Hematopoietic multipotent progenitor cell treated with erythropoietin and hydrocortisone succinate and interleukin-3 and kit ligand, for 15 days (in vitro differentiated cells): ENCODE measurements at places on chromosomes 4 and X.

- DNase-seq = no peak
These were observed 19.7 kb downstream of the CXCL3 start for GRCh38 chr4:74018771-74019170.

GRCh38 chr4:141356963-141357335, 136.3 kb downstream of the ZNF330 start:
- no peak for DNase-seq

DNA sequence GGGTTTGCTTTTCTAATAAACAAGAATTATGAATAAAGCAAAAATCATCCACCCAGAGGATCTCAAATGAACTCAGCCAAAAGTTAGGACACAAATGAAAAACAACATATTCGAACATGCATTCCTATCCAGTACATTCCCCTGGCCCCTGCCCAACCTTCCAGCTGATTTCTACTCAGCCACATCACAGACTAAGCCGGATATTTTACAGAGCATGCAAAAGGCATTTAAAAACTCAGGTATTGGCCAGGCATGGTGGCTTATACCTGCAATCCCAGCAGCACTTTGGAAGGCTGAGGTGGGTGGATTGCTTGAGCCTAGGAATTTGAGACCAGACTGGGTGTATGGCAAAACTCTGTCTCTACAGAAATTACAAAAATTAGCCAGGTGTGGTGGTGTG, 54.6 kb downstream of the RELL1 start:
- no peak for DNase-seq

DNA sequence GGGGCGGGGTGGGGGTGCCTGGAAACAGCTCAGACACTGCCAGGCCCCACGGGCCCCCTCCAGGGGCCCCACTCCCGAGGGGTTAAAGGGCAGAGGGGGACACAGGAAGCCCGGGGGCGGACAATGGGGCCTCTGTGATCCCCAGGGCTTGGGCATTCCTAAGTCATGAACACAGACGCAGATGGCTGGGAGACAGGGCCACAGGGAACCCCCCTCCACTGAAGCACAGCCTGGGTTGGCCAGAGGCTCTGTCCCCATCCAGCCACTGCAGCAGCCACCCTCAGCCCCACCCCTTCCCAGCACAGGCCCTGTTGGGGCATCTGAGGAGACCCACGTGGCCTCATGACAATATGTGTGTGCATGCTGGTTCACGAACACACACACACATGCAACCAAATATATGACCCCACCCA, 3.9 kb downstream of the L1CAM start:
- DNase-seq = no peak

DNA sequence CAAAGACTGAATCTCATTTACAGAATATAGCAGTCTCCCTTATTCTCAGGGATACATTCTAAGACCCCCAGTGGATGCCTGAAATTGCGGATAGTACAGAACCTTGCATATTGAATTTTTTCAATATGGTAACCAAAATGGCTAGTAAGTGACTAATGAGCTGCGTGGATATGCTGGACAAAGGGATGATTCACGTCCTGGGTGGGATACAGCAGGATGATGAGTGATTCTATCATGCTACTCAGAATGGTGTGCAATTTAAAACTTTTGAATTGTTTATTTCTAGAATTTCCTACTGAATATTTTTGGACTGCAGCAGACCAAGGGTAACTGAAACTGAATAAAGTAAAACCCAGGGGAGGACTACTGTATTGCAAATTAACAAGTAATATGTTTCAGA, 66.7 kb downstream of the STAG2 start:
- DNase-seq = no peak

DNA sequence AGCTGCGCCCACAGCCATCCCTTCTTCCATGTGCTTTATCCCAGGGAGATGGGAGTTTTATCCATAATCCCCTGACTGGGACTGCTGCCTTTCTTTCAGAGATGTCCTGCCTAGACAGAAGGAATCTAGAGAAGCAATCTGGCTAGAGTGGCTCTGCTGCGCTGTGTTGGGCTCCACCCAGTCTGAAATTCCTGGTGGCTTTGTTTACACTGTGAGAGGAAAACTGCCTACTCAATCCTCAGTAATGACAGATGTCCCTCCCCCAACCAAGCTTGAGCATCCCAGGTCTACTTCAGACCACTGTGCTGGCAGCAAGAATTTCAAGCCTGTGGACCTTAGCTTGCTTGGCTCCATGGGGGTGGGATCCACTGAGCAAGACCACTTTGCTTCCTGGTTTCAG, 116.9 kb upstream of the AR start:
- DNase-seq = no peak

DNA sequence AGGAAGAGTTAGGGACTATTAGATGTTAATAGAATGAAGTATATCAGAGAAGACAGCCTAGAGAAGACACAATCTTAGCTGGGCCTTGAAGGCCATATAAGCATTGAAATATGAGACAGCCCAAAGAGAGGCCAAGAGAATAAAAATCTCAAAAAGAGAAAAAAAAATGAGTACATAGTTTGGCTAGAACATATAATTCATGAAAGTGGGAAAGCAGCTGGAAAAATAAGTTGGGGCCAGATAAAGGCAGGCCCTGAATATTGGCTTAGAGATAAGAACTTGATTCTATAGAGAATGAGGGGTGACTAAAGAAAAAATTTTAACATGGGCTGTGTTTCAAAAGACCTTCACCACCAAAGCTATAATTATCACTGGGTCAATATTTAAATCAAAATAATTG, 7.4 kb upstream of the UTP3 start:
- DNase-seq = no peak

GRCh38 chrX:46820391-46821100, 16.3 kb upstream of the RP2 start:
- no peak for DNase-seq

DNA sequence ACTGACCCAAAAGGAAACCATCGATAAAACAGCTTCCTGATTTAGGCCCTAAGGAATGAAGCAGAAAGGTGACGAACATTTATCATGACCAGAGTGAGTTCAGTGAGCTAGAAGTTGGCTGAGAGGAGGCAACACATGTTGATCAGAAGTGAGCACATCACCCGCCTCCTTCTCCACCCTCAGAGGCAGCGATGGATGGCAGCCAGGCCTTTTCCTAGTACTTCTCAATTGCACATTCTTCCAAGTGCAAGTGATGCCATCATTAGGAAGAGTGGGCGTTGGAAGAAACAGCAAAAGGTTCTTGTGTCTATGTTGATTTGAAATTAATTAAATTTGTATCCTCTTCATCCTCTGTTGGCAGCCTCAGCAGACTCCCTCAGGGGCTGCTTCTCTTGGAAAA, 51.7 kb downstream of the TMEM154 start:
- peak; percentile 60 for DNase-seq

DNA sequence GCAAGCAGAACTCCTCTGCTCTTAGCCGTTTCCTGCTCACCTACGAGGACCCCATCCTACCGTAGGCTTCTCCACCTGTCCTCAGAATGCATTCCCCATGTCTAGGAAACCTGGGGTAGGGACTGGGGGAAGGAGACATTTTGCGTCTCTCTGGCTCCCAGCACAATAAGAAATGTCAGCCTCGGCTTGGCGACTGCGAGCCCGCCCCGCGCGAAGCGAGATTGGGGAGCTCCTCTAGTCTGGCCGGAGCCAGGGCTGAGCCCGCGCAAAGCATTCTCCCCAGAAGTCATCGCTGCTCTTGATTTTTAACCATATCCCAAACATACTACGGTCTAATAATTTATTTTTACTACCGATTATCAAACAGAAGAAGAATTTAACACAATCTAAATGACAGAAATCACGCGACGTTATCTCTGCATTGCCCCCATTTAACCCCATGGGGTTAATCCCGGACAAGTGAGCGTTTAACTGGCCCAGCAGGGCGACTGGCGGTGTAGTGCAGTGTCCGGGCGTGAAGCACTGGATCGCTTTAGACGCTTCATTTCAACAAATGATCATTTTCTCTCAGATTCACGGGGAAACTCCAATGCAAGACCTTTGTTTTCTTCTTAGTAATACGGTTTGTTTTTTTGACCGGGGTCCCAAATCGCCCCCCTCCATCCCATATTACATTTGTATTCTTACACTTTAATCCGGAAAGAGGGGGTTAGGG, 8.0 kb upstream of the PITX2 start:
- DNase-seq = no peak

DNA sequence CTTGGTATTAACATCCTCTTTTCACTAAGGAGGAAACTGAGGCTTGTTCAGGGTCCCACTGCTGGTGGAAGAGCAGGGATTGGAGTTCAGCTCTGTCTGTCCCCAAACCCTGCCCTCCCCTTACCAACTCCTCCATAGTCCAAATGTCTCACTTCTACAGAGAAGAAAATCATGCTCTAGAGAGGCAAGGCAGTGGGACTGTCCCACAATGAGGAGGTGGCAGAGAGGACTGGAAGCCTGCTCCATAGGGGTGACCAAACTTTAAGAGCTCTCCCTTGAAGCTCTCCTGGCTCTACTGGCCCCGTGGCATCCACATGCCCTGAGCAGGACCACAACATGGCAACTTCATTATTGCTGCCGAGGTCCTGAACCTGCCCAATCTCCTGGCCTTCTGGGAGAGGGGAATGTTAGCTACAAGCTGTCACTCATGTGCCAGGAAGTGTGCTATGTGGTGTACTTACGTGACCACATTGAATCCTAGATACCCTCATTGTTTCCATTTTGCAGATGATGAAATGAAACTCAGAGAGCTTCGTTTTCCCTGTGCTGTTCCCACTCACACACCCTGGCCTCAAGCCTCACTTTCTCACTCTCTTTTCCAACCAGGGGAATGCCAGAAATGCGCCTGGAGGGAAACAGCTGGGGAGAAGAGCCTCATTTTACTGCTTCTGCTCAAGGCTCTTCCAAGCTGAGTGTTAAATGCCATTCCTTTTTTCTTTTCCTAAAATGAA, 71.5 kb downstream of the ANAPC4 start:
- DNase-seq = no peak

- DNase-seq = no peak
These were observed 1082.0 kb downstream of the RAPGEF2 start for GRCh38 chr4:160184884-160185283.

DNA sequence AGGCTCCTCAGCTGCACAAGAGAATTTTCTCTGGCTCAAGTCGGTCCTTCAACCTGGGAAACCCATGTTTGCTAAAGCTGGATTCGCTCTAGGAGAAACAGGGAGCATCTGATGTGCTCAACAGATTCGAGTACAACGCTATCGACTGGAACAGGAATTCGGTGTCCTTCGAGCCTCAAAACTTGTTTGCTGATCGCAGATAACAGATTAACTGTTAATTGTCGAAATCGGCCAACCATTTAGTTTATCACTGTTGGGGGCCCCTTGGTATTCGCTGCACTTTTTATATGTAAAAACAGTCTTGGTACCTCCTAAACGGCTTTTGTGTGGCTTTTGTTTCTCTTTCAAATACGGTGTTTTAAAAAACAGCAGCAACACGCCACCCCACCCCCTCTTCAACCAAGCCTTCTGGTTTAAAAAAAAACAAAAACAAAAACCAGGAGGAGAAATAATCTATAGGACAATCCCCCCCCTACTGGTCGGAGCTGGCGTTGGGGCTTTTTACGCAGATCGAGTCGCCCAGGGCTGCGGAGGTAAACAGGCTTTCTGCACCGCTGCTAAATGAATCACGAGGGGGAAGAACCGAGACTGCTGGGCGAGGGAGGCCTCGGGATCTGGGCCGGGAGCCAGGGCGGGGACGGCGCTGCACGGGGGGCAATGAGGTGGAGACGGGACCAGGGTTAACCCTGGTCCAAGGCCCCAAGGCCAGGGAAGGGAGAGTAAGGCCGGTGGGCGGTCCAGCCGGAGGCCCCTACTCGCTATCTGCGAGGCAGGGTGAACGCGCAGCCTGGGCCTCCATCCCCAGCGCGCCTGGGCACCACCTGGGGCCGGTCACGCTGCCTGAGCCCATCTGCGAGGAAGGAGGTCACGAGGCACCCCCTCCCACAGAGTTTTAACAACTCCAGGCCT, 71.7 kb upstream of the BCOR start:
- DNase-seq = peak; percentile 53

- no peak for DNase-seq
These were observed 17.8 kb downstream of the DKK2 start for GRCh38 chr4:107018344-107018735.

GRCh38 chr4:4852591-4853362, 6.7 kb upstream of the MSX1 start:
- no peak for DNase-seq

DNA sequence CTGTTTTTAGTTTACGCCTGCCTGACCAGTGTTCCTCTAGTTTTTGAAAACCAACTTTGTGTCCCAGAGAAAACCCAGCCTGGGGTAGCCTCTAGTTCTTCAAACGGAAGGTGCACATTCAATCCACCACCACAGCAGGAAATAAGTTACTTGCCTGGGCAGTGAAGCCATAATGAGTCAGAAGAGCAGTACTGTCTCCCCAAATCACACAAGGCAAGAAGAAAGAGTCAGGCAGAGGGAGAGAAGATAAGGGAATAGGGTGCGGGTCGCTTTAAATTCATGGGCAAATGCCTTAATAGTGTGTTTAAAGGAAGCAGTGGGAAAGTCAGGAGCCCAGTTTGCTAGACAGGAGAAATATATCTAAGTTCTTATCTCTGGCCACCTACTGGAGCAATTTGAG, 333.8 kb upstream of the GRIA3 start:
- DNase-seq = no peak

- no peak for DNase-seq
These were observed 186.3 kb upstream of the FTHL17 start for GRCh38 chrX:31258166-31258565.

- DNase-seq = no peak
These were observed 17.1 kb downstream of the RNF4 start for GRCh38 chr4:2485956-2486355.

GRCh38 chr4:40909363-40909876, 159.7 kb downstream of the NSUN7 start:
- DNase-seq = no peak

GRCh38 chr4:138393886-138394610, 151.9 kb upstream of the SLC7A11 start:
- DNase-seq = no peak

GRCh38 chr4:86587381-86588140, 6.6 kb upstream of the PTPN13 start:
- DNase-seq = no peak

- DNase-seq = no peak
These were observed 375.8 kb upstream of the CXorf51B start for GRCh38 chrX:146433771-146434170.

DNA sequence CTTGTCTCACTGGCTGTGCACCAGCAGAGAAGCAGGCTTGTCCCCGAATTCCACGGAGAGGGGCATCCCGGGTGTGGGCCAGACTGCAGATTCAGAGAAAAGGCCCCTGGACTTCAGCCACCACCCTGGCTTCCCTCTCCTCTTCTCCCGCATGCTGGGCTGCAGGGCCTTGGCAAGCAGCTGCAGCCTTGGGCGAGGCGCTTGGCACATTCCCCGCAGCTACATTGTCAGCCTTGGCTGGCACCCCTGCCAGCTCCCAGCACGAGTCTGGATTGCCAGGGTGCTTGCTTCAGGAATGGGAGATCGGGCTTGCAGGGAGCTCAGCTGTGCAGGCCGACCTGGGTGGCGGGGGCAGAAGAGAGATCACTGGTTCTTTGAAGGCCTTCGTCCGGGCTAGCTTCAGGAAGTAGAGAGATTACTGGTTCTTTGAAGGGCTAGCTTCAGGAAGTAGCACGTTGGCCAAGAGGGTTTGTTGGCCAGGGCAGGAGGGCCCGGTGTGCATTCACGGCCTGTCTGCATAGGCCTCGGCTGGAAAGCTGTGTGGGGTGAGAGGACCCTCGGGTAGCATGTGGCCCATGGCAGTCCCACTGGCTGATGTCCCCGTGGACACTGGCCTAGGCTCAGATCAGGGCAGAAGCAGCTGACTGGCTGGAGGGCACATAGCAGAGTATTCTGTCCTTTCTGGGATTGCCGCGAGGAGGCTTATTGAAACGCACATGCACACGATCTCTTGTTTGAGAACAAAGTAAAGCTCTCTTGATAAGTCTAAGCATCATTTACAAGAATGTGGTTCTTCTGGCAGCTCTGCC, 2.7 kb downstream of the ABCD1 start:
- no peak for DNase-seq

- no peak for DNase-seq
These were observed 19.7 kb upstream of the GPR78 start for GRCh38 chr4:8560265-8561047.
